ENCODE measurements at places on chromosomes 16 and 17. TPM values are rescaled to one million over a fixed set of nuclear protein-coding genes. Genes with fewer than 3 reads are reported as not detected.

The HCRT gene
- not detected for total RNA-seq

GRCh38 chr17:58086953-58087352 lies 3.7 kb downstream of the DYNLL2 start:
- no peak overlapping the region for H3K27ac ChIP-seq
- H3K27me3 ChIP-seq, result peaks cover 6% of the 10 kb centered on the region
- peaks cover 15% of the 10 kb centered on the region for H3K4me1 ChIP-seq
- H3K4me3 ChIP-seq, result no peak overlapping the region
- DNase-seq, result no peak
- H3K36me3 ChIP-seq, result peaks cover 33% of the 10 kb centered on the region

The CIBAR2 gene
- total RNA-seq, result not detected

The CACNG4 gene
- total RNA-seq, result 0.33 TPM

DNA sequence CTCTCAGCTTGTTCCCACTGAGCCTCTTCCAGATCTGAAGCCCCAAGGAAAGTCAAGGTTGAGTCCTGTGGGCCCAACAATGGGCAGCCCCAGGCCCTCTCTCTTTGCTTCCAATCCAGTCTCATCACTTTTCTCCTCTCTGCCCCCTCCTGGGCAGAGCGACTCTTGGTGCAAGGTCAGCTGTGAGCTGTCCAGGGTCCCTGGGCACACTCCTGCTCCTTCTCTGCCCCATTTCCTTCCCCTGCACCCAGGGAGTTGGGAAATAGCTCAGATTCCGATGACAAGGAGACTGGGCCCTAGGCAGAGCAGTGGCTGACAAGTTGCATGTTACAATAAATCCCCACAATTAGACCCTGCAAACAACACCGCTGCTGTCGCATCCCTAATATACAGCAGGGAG lies 16.1 kb upstream of the CRHR1 start:
- peaks cover 3% of the 10 kb centered on the region for H3K4me1 ChIP-seq
- peaks cover 3% of the 10 kb centered on the region for H3K27me3 ChIP-seq
- no peak overlapping the region for H3K4me3 ChIP-seq
- H3K27ac ChIP-seq, result no peak overlapping the region

DNA sequence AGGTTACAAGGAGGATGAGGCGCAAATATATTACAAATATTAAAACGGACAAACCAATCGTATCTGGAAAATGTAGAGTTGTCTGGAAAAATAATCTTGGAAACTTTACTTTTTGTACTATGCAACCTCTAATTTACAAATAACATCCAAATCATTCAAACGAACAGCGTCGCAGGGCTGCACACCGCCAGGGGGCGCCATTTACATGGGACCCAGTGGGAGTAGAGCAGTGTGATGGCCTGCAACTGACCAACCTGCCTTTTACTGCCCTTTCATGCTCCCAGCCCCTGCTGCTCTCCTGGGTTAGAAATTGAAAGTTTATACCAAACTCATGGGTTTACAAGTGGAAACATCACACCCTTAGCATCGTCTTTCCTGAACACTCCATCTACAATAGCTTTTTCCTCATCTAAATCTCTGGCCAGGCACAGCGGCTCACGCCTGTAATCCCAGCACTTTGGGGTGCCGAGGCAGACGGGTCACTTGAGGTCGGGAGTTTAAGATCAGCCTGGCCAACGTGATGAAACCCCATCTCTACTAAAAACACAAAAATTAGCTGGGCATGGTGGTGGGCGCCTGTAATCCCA lies 10.0 kb downstream of the PITPNC1 start:
- H3K4me3 ChIP-seq, result no peak overlapping the region
- H3K4me1 ChIP-seq, result peaks cover 13% of the 10 kb centered on the region
- H3K27me3 ChIP-seq, result no peaks in the 10 kb centered on the region
- no peak overlapping the region for H3K27ac ChIP-seq

DNA sequence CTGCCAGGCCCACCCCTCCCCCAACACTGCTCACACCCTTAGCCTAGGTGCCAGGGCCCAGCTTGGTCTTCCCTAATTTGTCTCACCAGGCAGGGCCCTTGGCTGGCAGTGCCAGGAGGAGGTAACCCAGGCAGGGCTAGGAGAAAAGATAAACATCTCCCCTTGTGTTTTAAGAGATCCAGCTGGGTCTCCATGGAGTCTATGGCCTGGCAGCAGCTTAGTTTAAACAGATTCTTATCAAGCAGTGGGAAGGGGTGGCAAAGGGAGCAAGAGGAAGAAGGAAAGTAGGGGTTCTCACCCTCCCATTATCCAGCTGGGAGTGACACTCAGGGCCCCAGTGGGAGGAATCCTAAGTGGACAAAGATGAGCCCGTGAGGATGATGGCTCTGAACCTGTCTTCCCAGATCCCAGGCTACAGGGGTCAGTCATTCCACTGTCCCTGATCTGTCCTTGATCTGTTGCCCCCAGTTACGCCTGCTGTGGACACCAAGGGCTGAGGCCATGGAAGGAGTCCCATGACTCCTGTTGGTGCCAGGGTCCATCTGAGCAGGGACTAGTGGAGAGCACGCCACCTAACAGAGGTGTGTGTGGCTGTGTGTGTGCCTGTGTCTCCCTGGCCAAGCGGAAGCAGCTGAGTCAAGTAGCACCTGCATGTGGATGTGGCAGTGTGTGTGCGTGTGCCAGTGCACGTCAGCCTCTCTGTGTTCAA lies 47.4 kb upstream of the MEIOC start:
- H3K27me3 ChIP-seq, result peaks cover 1% of the 10 kb centered on the region
- peaks cover 3% of the 10 kb centered on the region for H3K36me3 ChIP-seq
- no peak overlapping the region for H3K27ac ChIP-seq
- peaks cover 22% of the 10 kb centered on the region for H3K4me1 ChIP-seq
- no peak for DNase-seq
- H3K4me3 ChIP-seq, result no peak overlapping the region

All from endothelial cell (in vitro differentiated cells).